ENCODE measurements at places on chromosomes 1 and 21.

GRCh38 chr1:3864884-3865283, 7.6 kb downstream of the DFFB start:
- DNase-seq, result no peak

DNA sequence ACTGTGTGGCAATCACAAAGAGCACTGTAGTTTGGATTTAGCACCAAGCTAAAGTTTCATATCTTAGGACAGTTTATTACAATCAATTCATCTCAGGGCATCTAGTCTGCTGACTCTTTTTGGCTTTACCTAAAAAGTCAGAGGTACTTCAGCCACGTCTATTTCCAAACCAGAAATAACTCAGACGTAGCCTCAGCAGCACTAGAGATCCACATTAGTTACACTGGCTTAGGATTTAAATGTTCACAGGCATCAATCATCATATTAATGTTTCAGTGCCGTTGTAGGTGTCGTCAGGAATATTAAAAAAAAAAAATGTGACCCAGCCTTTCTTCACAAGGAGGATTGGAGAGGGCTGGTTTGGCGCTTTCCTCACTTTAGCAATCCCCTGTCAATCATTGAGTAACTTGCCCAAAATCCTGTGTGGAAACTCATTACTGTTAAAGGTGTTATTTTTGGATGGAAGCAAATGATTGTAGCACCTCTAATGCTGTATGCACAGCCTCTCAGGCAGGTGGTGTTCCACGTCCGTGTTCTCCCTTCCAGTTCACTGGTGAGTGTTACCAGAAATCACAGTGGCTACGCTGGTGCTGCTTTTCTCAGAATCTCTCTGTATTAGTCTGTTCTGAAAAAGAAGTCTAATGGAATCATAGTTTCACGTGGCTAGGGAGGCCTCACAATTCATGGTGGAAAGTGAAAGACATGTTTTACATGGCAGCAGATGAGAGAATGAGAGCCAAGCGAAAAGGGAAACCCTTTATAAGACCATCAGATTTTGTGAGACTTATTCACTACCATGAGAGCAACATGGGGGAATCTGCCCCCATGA, 45.4 kb downstream of the NEK7 start:
- no peak for DNase-seq

GRCh38 chr1:219105893-219106292, 67.8 kb upstream of the LYPLAL1 start:
- no peak for DNase-seq

DNA sequence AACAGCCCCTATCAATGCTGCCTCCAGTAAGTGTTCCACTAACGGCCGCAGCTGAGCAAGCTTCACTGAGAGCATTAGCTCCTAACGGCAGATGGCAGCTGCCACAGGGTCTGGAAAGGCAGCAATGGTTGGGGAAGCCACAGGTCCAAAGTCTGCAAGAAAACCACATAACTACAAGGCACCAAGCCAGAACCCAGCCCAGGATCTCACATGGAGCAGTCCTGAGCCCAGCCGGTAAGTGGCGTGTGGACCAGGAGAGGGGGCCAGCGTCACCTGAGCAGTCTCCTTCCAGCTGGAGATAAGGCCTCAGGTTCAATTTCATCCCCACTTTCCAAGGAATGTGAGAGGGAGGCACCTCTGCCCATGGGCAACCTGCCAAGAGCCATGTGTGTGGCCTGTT, 13.2 kb downstream of the SYT2 start:
- no peak for DNase-seq

DNA sequence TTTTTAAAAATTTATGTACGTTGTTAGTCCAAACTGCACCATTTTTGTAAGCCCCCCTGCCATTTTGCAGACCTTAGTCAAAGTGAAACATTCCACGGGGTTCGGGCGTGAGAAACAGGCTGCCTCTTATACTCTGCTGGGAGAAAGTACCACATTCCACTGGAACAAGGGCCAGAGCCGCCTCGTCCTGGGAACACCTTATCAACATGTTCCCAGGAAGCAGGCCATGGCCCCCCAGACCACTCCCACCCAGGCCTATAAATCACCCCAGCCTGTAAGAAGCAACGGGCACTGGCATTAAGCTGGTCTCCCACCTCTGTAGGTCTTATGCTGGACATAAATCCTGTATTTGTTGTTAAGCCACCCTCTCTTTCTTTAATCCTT, 854 bp upstream of the ZRANB2 start:
- DNase-seq, result no peak

DNA sequence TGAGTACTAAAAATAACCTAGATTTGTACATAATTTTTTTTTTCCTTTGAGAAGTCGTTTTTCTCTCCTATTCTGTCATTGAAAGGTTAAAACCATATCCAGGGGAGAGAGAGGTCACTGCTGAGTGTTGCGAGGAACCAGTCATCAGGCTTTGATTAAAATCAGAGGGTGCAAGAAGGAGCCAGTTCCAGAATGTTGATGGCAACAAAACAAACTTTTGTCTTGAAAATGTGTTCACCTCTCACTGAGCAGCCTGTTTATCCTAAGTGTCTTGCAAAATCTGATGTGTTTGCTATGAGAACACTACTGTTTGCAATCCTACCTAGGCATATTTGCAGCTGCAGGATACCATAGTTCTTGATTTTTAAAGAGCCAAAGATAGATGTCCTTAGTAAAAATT, 25.9 kb downstream of the PTGFR start:
- no peak for DNase-seq

- peak; percentile 28 for DNase-seq
These were observed 47.5 kb upstream of the EEIG2 start for GRCh38 chr1:108512239-108513043.

DNA sequence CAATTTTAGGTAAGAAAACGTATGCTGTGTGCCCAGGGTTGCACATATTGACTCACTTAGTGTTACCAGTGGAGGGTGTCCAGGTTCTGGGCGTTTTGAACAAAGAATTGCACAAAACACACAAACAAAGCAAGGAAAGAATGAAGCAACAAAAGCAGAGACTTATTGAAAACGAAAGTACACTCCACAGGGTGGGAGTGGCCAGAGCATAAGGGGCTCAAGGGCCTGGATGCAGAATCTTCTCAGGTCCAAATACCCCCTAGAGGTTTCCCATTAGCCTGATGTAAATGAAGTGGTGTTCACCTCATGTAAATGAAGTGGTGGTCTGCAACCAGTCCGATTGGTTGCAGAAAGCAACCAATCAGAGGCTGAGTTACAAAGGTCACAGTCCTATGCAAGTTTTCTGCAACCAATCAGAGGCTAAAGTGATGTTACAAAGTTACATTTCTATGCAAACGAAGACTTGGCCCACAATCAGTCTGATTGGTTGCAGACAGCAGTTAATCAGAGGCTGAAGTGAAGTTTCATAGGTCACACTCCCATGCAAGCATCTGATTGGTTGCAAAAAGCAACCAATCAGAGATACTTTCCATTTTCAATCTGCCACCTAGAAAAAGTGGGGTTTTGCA, 228.3 kb downstream of the ST6GALNAC3 start:
- DNase-seq, result no peak

GRCh38 chr1:37042506-37042905, 8.2 kb upstream of the GRIK3 start:
- DNase-seq, result no peak

GRCh38 chr1:165616054-165616612, 14.9 kb upstream of the MGST3 start:
- no peak for DNase-seq

DNA sequence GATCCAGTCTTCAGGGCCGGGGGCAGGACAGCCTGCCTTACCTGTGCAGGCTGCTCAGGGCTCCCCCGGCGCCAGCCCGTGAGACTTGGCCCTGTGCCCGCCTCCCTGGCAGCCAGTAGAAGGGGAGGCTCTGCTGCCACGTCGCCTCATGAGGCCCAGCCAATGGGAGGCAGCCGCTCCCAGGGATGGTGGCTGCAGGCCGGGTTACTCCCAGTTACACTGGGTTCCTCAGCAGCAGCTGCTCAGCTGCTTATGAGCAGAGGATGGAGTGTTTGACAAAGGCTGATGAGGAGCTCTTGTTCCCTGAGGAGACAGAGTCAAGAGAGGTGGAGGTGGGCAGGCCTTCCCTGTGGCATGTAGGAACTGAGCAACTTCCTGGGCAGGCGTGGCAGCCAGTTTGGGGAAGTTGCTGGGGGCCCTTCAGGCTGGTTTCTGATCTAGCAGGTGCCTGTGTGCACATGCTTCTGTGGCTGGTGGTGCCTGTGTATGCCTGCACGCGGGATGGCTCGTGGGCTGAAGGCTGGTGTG, 5.5 kb downstream of the MFSD2A start:
- DNase-seq, result peak; percentile 31

GRCh38 chr1:184624051-184624450, 130.6 kb downstream of the EDEM3 start:
- no peak for DNase-seq

DNA sequence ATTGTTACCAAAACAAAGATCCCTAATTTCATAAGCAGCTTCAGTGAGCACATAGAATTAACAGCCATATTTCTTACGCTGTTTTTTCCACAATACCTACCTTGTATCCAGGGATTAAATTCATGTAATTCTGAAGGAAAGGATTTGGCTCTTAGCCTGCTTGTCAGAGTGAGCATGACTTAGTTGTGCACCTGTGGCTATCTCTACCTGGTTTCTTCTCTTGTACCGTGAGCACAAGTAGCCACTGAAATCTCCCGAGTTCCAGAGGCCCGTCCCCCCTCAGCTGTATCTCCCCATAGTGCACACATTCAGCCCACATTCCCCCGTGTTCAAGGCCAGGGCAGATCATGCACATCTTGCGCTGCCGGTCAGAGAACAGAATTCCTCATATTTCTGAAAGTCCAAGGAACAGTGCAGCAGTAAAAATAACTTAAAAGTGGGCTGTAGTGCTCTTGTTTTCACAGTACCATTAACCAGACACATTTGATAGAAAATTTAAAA, 2.3 kb downstream of the TENT5C start:
- DNase-seq, result no peak

DNA sequence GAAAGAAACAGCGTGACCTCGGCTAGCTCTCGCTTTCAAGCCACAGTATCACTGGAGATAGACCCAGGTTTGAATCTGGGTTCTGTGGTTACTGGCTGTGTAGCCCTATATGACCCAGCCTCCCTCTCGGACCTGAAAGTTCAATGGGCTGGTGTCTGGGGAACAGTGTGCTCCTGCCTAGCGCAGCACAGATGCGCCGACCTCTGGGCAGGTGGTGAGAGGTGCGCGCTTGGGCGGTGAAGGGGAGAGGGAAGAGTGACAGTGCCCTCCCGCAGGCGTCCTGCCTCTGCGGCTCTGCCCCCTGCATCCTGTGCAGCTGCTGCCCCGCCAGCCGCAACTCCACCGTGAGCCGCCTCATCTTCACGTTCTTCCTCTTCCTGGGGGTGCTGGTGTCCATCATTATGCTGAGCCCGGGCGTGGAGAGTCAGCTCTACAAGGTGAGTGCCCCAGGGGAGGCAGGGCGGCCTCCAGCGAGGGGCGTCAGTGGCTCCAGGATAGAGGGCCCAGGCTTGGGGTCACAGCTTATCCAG, 10.5 kb downstream of the SERINC2 start:
- DNase-seq, result no peak

- peak; percentile 89 for DNase-seq
These were observed at the start of gene ARF1 for GRCh38 chr1:228082214-228082917. TSS of gene ARF1 (plus strand) at chr1:228082708. CDS start at chr1:228097115, 14,407 bp downstream.

- no peak for DNase-seq
These were observed 87.1 kb upstream of the COL6A1 start for GRCh38 chr21:45894450-45894825.

- no peak for DNase-seq
These were observed 2.2 kb downstream of the CRYBG2 start for GRCh38 chr1:26351590-26352337.

DNA sequence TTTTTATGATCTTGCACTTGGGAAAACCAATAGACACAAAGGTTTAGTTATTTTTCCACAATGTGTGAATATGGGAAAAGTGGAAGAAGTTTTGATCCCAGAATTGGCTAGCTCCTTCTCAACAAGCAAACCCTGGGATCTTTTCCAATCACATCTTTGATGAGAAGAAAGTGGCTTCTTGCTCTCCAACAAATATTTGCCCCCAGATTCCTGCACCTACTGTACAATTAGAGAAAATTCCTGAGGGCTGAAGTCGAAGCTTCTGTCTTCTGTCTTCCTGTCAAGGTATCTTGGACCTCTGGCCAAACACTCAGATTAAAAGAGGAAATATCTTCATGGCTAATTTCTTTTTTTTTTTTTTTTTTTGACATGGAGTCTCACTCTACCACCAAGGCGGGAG, 113.1 kb upstream of the SLC45A1 start:
- no peak for DNase-seq

DNA sequence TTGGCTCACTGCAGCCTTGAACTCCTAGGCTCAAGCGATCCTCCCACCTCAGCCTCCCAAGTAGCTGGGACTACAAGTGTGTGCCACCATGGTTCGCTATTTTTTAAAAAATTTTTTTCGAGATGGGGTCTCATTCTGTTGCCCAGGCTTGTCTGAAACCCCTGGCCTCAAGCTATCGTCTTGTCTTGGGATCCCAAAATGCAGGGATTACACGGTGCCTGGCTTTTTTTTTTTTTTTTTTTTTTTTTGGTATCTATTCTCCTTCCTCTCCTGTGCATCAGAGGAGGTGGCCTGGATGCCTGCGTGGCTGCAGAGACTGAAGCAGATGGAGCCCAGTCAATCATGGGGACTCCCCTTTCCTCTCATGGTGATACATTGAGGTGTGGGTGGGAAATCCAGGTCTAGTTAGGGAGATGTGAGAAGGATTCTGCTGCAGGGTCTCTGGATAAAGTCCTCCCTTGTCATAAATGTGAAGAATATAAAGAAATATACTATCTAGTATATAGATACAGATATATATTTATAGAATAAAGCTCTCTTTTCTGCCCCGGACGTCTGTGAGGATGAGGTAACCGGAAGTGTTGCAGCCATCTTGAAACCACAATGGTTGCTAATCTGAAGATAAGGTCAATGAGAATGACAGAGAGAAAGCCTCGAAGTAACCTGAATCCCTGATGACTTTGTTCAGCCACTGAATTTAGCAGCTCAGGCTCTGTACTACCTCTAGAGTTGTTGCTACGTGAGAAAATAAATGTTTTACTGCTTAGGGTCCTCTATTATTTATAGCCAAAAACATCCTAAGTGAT, 19.5 kb upstream of the RGSL1 start:
- no peak for DNase-seq

DNA sequence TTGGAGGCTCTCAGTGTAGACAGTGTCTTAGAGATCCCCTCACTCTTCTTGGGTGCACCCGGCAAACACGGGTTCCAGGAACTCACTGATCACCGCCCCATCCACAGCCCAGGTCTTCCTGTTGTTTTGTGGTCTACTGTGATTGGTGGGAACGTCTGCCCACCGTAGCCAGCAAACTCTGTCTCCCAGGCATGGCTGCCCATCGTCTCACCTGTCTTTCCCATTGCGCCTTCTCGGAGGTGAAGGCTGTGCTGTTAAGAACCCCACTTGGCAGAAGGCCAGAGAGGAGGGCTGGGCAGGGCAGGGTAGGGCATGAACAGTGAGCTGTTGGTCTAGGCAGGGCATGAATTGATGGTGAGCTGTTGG, 14.1 kb upstream of the KCNA2 start:
- no peak for DNase-seq
